ENCODE measurements at places on chromosomes 13 and 19.

GRCh38 chr13:24564881-24565280 is 52.3 kb upstream of the PARP4 start:
- DNase-seq = no peak

DNA sequence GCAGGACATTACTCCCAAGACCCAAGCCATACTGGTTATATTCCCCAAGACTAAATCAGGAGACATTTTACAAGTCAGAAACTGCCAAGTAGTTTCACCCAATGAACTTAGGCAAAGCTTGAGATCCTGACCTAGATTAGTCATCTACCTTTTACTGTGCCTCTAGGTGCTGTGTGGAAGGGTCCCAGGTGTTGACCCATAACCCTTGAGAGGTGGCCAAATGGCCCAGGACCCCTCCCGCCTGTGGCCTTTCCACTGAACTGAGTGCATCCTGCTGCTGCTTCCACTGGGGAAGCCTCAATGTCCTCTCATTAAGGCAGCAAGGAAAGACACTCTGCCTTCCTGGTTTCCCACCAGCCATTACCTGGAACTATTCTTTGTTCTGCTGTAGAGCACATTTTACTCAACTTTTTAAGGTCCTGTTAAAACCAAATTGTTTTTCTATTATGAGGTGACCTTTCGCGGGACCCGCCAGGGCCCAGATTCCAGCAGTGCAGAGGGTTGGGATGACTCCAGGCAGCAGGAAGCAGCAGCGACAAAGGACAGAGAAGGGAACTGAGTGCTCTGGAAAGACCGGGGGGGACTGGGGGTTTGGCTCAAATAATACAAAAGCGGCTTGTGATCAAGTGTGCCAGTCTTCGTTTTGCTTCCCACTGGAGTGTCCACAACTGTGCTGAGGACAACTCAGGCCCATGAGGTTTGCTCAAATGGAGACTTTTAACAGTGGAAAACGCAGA is 27.1 kb downstream of the ANKRD10 start:
- DNase-seq = no peak

DNA sequence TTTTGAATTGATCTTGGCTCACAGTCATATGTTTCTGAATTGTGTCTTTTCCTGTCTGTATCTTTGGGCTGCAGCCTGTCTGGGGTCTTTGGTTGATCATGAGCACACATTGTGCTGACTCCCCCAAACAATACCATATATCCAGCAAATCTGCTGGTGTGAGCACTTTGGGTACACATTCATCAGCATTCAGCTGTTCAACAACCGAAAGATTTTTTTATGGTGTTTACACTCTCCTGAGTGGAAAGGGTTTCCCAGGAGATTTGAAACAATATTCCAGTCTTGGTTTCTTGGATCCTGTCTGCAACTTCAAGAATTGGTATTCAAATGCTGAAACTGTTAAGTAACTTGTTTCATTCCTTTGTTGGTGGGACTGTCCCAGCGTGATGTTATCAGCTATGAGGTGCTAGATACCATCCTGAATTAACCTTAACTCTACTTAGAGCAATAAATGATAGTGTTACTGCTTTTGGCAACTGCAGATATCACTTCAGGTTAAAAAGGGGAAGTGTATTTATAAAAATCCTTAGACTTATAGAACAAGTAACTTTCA is 78.4 kb upstream of the DIAPH3 start:
- DNase-seq = no peak

DNA sequence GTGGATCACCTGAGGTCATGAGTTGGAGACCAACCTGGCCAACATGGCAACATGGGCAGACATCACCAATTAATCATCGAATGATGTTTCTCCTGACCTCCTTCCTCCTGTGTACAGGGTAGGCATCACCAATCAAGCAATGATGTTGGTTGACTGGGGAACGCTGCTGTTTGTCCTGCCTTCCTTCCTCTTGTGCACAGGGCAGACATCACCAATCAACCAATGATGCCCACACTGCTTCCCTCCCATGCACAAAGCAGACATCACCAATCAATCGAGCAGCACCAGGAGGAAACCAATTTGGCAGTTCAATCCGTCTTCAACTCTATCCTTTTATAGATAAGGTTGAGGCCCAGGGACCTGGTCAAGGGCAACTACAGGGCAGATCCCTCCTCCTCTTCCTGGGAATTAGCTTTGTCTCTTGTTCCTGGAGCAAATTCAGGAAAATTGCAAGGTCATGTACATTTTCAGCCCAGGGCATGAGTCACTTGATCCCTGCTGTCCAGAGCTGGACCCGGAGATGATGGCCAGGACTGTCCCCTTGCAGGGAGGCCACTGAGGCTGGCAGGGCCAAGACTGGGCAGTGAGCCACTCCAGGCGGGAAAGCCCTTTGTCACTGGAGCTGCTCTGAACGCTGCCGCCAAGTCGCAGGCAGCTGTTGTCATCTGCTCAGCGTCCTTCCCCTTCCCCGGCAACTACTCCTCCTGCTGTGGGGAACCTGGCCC is 5.3 kb upstream of the CSNK1G2 start:
- no peak for DNase-seq

DNA sequence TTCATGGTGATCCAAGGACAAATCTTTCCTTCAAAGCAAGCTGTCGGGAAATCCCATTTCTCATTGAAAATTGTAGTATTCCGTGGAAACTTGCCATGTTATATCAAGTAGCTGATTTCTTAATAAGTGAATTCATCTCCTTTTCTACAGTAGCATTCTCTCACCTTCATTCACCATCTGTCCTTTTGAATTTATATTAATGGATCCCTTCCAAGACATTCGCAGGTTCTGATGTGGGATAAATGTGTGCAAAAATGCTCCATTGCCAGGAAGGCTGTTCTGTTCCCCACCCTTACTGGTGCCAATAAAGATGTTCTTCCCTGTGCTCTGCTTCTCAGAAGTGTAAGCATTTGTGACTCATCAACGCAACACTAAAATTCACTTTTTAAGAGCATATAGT is 36.2 kb downstream of the AMER2 start:
- DNase-seq = no peak

GRCh38 chr13:61410669-61411297 is 4.9 kb downstream of the PCDH20 start:
- no peak for DNase-seq

GRCh38 chr13:19794631-19795030 is 11.9 kb upstream of the PSPC1 start:
- DNase-seq = no peak

All from stimulated activated CD8-positive, alpha-beta memory T cell treated with anti-CD3 and anti-CD28 coated beads, Interleukin-4, amount 100 ng/mL, for 48 hours (primary cell).